ENCODE measurements at places on chromosomes 7 and 10. TPM values are rescaled to one million over a fixed set of nuclear protein-coding genes. Genes with fewer than 3 reads are reported as not detected.

DNA sequence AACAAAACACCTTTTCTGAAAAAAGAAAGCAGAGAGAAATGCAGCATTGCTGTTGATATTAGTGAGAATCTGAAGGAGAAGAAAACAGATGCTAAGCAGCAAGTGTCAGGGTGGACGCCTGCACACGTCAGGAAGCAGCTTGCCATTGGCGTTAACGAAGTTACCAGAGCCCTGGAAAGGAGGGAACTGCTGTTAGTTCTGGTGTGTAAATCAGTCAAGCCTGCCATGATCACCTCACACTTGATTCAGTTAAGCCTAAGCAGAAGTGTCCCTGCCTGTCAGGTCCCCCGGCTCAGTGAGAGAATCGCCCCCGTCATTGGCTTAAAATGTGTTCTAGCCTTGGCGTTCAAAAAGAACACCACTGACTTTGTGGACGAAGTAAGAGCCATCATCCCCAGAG lies 6.4 kb downstream of the RPP38 start:
- DNase-seq: no peak
- no peak overlapping the region for H3K4me3 ChIP-seq
- H3K27me3 ChIP-seq: no peaks in the 10 kb centered on the region
- H3K36me3 ChIP-seq: no peaks in the 10 kb centered on the region
- peaks cover 7% of the 10 kb centered on the region for H3K4me1 ChIP-seq

GRCh38 chr7:29143751-29144150 lies 2.6 kb downstream of the CPVL start:
- H3K27ac ChIP-seq: no peak overlapping the region
- H3K36me3 ChIP-seq: no peaks in the 10 kb centered on the region
- H3K4me1 ChIP-seq: no peaks in the 10 kb centered on the region

DNA sequence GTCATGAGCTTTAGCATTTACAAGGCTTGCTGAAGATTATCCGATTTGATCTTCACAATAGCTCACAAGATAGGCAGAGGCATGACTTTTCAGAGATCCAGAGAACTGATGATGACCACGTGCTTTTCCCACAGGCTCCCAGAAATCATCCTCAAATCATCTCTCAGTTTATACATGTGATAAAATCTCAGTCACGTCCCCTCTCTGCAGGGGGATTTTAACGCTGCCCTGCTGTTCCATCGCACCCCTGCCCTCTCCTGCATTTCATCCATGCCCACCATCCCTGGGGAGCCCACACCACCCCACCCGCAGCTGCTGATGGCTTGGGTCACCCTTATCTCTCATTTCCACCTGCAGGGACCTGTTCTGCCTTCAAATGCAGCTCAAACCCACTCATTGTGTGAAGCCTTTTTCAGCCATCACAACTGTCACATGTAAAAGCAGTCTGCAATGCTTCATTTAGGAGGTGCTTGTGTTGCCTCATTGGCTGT lies 141.8 kb downstream of the DIP2C start:
- H3K36me3 ChIP-seq: no peaks in the 10 kb centered on the region
- no peaks in the 10 kb centered on the region for H3K27me3 ChIP-seq
- no peaks in the 10 kb centered on the region for H3K4me1 ChIP-seq
- no peak for DNase-seq
- H3K27ac ChIP-seq: no peak overlapping the region

DNA sequence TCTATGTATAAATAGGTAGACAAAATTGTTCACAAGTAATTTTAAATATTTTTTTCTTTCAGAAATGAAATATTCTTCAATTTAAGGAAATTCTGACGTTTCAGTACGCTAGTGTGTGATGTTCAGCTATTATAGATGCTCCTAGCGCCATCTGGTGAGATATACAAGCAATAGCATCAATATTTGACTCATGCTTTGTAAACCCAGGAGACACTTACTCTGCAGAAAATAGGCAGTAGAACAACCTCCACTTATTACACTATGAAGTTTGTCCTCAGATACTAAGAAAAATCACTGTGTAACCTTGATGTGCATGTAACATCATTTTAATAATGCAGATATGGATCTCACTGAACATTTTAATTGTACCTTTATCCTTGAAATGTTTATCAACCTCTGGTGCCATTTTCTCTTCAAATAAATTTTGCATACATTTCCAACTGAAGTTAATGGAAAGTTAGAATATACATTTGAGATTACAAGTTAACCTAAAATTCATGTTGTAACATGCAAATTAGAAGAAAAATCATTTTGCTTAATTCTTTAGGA lies 151.5 kb upstream of the FAM3C start:
- H3K36me3 ChIP-seq: no peaks in the 10 kb centered on the region
- no peak overlapping the region for H3K27ac ChIP-seq
- no peak overlapping the region for H3K4me3 ChIP-seq
- no peaks in the 10 kb centered on the region for H3K27me3 ChIP-seq

DNA sequence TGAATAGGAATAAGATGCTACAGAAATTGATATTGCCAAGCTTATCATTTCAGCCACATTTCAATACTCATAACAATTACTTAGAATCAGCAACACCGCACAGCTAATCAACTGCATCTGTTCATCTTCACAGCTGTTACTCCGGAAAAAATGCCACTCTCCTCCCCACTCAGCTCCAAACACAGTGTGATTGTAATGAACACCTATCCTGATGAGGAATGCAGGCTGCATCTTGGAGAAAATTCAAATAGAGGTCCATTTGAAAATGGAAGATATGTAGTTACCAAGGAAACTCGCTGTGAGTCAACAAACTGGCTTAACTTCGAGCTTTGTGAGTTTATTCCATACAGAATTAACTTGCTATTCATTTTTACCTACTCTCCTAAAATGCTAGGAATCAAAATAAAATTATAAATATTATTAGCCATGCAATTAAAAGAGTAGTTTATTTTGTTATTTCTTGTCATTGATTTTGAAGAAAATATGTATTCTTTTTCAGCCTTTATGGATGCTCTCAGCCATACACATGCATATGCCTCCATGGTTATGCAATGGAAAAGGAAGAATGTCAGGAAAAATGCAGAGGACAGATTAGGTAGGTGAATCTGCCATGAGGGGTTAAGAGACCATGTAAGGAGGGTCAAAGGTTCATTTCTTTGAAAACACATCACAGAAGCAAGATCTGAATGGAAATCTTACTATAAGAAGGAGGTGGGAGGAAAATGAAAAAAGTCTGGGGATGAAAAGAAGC lies 267.2 kb downstream of the POM121L12 start:
- H3K27ac ChIP-seq: no peak overlapping the region
- H3K4me3 ChIP-seq: no peak overlapping the region
- no peaks in the 10 kb centered on the region for H3K36me3 ChIP-seq
- DNase-seq: no peak
- H3K27me3 ChIP-seq: no peaks in the 10 kb centered on the region

Gene SPDYE11
- total RNA-seq: not detected

DNA sequence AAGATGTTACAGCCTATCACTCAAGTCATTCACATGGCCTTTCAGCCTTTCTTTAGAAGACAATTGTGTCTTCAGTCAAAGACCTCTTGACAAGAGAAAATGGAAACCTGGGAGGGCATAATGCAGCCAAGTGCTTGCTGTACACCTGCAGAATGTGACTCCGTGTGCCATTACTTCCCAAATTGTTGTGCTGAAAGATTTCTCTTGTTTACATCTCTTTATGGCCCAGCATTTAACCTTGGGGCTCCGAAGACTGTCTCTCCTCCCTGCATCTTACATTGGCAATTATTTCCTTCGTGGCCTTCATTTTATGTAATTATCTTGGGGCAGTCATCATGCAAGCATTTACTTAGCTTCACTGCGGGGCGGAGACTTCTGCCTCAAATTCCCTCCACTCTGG lies 287.0 kb downstream of the TCF7L2 start:
- no peak overlapping the region for H3K4me3 ChIP-seq
- no peaks in the 10 kb centered on the region for H3K27me3 ChIP-seq
- no peak overlapping the region for H3K27ac ChIP-seq
- DNase-seq: no peak

Gene TUBB8
- total RNA-seq: not detected

Gene ELFN1
- 7.8 TPM for total RNA-seq

GRCh38 chr7:15628876-15629275 lies 57.6 kb downstream of the MEOX2 start:
- no peak overlapping the region for H3K4me3 ChIP-seq
- DNase-seq: no peak
- H3K27me3 ChIP-seq: no peaks in the 10 kb centered on the region
- no peaks in the 10 kb centered on the region for H3K36me3 ChIP-seq

Gene KIF11
- total RNA-seq: 0.92 TPM
